ENCODE measurements at places on chromosomes 13 and 19. TPM values are rescaled to one million over a fixed set of nuclear protein-coding genes. Genes with fewer than 3 reads are reported as not detected.

GRCh38 chr13:85486663-85487062 is 312.6 kb downstream of the SLITRK6 start:
- DNase-seq = no peak

DNA sequence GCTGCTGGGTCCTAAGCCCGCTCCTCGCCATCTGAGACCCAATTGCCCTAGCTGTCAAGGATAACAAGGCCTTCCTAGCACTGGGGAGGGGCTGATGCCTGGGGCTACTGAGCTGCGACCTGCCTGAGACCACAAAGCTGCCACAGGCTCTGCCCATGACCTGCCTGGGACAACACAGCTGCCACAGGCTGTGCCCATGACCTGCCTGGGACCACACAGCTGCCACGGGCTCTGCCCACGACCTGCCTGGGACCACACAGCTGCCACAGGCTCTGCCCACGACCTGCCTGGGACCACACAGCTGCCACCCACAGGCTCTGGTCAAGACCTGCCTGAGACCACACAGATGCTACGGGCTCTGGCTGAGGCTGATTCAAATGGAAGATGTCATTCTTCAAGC is 54.8 kb downstream of the EPS15L1 start:
- DNase-seq = no peak

GRCh38 chr13:43648733-43649132 is 138.0 kb downstream of the ENOX1 start:
- no peak for DNase-seq

DNA sequence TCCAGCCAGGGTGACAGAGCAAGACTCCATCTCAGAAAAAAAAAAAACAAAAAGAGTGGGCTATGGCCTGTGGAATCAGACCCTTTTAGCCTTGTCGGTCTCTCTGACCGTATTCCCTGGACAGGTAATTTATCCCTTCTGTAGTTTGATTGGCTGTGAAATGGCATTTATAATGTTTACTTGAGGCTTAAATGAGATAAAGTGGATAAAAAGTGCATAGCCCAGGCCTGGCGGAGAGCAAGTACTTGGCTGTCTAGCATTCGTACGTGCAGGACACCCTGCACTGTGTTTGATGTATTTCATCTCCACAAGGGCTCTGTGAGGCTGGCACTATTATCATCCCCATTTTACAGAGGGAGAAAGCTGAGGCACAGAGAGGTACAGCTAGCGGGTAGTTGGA is 7.0 kb downstream of the NTN5 start:
- no peak for DNase-seq

DNA sequence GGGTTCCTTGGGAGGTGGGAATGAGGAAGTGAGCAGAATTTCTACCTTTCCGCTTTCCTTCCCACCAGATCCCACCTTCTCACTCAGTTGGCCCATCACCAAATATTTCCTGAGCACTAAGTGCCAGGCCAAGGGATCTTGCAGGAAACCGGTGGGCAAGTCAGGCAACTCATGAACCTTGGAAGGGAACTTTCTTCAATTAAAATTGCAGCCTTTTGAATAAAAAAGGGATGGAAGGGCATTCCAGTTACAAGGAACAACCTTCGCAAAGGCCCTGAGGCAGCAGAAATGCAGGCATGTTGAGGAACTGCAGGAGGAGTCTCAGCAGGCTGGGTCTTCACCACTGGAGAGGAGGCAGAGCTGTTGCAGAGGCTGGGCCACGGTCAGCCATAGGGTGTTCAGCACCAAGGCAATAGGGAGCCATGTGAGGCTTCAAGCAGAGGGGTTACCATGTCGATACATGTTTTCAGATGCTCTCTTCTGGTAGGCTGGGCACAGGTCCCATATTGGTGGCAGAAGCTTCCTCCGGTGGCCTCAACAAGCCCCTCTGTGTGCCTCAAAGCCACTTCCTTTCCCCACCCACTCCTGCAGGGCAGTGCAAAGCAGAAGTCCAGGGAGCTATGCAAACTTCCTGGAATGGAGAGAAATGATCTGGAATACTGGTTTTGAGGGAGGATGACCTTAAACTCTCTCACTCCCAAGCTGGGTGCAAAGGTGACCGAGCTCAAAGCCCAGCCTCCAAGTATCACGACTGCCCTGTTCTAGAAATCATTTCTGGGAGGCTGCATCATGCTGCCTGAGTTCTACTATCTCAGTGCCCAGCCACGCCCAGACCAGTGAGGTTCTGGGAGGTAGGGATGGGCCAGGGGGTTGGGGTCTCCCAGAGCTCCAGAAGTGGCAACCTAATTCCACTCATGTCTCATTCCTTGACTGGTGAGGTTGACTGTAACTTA is at the start of gene FUT6:
Gene FUT6 (minus strand): TSS at position 638 of the 953 bp plus-strand sequence. CDS start 7,135 bp downstream, outside the sequence.
- no peak for DNase-seq

Gene SPINT2
- total RNA-seq = 71.0 TPM

Gene ZNF552
- total RNA-seq = 5.5 TPM

GRCh38 chr13:77358001-77358400 is 31.1 kb upstream of the MYCBP2 start:
- DNase-seq = no peak

DNA sequence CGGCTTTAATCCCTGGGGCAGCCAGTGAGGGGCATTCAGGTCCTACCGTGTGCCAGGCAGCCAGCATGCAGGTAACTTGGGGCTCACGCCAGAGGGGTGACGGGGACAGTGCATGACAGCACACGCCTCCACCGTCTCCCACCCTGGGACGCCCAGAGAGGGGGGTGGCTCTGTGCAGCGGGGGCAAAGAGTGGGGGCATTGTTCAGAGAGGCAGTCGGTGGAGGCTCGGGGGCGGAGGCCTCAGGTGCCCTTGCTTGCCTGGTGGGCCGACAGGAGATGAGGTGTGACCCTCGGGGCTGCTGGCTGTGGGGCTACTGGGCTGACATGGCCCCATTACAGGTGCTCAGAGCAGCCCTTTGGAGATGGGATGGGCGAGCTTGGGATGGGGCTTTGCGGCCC is 18.4 kb downstream of the PLIN4 start:
- no peak for DNase-seq

GRCh38 chr19:6039566-6040225 is 61.8 kb upstream of the RANBP3 start:
- DNase-seq = no peak

GRCh38 chr19:35963514-35963913 is 27.3 kb downstream of the LRFN3 start:
- peak; percentile 91 for DNase-seq

DNA sequence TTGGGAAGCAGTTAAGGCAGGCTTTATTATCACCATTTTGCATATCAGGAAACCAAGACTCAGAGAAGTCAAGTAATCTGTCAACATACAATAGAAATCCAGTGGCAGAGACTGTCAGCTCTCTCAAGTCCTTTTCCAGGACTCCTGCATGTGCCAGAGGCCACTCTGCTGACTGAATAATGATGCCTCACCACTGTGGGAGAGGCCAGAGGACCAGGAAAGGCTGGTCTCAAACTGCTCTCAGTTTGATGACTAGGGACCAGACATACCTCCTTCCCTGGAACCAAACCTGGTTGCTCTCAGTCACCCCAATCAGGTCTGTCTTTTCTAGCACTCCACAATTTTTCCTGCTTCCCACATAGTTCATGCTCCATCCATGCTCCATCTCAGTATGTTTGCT is 8.0 kb downstream of the RNASEH2B start:
- DNase-seq = no peak

DNA sequence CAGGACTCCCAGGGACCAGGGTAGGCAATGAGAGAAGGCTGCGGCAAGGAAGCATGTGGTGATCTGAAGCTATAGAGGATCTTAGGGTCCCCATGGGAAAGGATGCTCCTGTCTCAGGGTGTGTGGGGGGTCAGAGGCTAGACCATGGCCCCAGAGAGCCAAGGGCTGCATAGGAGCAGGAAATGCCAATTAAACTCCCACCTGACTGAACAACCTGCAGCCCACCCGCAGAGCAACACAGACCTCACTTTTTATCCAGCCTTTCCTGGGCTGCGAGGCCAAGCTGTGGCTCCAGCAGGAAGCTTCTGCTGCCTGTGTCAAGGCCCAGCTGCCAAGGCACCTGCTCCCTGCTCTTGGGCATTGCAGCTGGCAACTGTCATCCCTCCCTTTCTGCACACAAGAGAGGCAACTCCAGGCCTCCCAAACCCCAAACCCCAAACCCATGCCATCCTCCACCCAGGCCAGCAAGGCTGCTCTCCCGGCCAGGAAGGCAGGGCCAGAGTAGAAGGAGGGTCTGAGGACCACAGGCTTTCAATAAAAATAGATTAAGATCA is 290.1 kb downstream of the FOXO1 start:
- no peak for DNase-seq

DNA sequence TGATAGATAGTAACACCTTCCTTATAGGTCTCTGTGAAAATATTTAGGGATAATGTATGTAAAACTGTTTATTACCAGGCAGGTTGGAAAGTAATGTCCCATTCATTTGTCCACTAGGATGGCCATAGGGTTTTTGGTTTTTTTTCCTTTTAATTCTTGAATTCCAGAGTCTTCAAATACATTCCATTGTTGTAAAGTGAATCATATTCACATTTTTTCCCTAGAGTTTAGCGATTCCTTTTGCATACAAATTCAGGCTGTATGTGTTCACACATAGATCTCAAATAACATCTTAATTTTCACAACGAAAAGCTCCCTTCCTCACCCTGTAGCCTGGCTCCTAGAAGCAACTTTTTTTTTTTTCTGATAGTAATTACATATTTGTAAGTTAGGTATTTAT is 1.8 kb upstream of the ZNF557 start:
- no peak for DNase-seq

GRCh38 chr19:37007587-37008220 is 70.5 kb upstream of the ZNF420 start:
- no peak for DNase-seq

DNA sequence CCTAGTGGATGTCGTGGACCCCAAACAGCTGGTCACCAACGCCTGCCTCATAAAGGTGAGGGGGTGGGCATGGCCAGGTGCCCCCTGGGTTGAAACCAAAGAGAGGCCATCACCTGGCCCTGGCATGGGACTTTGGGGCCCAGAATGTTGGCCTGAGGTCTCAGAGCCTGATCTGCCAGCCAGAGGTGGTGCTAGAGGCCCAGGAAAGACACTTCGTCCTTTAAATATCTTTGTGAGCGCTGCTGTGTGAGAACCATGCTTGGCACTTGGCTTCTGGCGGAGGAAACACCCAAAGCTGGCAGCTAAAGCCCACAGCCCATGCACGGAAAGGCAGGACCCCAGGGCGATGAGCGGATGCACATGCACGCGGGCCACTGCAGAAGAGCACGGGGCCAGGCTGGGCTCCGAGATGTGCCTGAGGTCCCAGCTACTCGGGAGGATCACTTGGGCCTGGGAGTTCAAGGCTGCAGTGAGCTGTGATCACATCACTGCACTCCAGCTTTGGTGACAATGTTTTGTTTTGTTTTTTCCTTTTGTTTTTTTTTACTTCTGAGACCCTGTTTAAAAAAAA is 4.3 kb upstream of the ADM5 start:
- DNase-seq = no peak

DNA sequence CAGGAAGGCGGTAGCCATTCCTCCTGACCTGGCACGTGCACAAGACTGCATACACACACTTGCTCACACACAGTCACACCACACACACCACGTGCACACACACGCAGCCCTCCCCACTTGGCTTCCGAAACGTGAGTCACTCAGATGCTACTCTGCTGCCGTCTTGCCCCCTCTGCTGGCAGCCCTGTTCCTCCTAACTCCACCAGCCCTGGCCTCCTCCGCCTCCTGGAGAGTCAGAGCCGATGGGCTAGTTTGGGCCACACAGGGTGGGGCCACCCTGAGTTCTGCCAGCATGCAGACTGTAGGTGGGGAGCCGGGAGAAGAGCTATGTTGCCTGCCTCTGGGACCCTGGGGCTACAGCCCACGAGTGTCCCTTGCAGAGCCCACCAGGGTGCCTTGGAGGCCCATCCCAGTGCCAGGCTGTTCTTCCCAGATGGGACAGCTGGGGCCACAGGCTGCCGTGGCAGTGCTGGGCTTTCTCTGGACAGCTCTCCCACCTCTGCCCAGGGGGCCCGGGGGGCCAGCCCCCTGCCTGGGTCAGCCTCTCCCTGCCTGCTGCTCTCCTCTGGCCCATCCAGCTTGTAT is 12.1 kb downstream of the PIN1 start:
- DNase-seq = peak; percentile 56

Gene WDR88
- not detected for total RNA-seq

DNA sequence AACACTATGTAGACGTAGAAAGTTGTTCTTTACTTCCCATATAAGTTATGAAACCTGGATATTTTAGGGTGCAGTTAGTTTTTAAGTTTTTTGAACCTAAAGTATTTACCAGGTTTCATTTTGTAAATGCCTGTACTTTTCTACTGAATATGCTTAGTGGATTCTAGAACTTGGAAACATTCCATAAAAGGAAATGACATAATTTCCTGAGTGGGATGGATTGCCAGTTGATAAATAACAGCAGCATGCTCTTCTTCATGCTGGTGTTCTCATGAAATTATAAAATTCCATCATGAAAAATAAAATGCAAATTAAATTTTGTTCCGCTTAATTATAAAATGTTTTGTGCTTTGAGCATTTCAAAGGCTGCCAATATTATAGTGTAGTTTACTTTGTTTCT is 362.2 kb upstream of the PCDH20 start:
- no peak for DNase-seq

DNA sequence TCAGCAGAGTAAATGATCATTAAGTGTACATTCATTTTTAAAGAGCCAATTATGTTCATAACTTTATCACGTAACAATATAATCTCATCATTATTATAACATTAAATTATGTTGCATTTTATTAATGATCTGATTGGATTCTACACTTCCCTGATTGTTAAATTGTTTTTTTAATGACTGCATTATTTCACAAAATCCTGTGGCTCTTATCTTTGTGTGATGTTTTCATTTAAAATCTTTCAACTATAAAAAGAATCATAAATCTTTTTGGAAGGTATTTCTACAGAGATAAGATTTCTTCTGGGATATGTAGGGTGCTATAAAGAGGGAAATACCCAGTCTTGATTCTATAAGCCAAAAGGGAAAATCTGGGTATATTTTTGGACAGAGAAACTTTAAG is 101.7 kb downstream of the ZIC5 start:
- DNase-seq = no peak

GRCh38 chr13:54210397-54211049 is 1181.9 kb downstream of the OLFM4 start:
- peak; percentile 50 for DNase-seq

Gene C19orf73
- total RNA-seq = 1.7 TPM

- DNase-seq = no peak
These were observed 1.8 kb upstream of the CTXN1 start for GRCh38 chr19:7927605-7928333.

GRCh38 chr19:2084993-2085720 is 11.0 kb downstream of the MOB3A start:
- DNase-seq = no peak

- DNase-seq = no peak
These were observed 3.4 kb downstream of the TCF3 start for GRCh38 chr19:1648920-1649541.

Gene TPTE2
- 0.17 TPM for total RNA-seq

Data from neural progenitor cell (in vitro differentiated cells).